ENCODE measurements at places on chromosomes 1 and 21.

DNA sequence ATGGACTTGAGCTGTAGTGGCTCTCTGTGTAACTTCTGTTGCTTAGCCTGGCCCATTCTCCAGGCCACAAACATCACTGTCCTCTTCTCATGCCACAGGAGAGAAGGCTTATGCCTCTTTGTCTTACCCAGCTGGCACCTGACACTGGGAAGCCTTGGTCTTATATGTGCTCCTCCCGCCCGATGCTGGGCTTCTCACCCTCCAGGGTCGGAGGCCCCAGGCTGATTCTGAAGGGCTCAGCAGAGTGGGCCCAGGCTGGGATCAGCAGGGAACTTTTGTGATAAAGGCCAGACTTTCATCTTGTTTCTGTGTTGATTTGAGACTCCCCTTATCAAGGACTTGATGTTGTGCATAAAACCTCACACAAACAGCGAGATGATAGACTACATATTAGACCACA lies 29.8 kb downstream of the TRPM2 start:
- DNase-seq: no peak

DNA sequence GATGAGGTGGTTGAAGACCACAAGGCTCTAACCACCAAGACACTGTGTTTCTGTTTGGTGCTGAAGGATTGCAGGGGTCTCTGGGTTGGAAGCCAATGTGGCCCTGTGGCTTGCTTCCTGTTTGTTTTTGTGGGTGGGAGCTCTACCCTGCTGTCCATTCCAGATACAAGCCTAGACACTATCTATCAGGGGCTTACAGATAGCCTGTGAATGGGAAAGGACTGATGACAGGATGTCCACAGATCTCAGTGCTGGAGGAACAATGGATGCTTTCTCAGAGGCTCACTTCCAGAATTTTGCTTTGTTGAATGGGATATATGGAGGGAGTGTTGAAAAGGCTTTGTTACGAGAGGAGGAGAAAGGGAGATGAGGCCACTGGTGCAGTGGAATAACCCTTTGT lies 69.7 kb downstream of the NOS1AP start:
- DNase-seq: no peak

DNA sequence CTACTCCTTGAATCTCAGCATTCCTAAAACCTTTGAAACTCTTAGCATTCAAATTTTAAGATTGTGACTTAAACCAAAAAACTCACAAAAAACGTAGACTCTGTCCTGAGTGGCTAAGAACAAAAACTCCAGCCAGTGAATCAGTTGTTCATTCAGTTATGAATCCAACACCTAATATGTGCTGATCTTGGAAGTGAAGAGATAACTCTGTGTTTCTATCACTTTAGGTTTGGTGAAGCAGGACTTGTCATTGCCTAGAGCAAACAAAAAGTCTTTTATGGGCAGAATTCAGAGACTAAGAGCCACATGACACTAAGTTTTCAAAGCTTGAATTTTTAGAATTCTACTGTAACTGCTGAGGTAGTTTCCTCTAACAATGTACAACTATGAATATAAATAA lies 10.4 kb upstream of the GPR137B start:
- no peak for DNase-seq

GRCh38 chr21:46425571-46425970 lies 33.1 kb upstream of the DIP2A start:
- DNase-seq: peak; percentile 76

DNA sequence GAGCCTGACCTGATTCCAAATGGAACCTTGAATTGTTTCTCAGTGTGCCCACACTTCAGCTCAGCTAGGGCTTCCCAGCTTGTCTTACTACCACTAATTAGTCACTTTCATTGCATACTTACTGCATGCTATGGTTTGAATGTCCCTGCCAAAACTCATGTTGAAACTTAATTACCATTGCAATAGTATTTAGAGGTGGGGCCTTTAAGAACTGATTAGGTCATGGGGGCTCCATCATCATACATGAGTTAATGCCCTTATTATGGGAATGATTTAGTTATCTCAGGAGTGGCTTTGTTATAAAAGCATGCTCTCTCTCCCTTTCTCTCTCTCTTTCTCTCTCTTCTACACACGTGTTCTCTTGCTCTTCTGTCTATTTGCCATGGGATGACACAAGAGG lies 68.3 kb downstream of the NENF start:
- DNase-seq: no peak

DNA sequence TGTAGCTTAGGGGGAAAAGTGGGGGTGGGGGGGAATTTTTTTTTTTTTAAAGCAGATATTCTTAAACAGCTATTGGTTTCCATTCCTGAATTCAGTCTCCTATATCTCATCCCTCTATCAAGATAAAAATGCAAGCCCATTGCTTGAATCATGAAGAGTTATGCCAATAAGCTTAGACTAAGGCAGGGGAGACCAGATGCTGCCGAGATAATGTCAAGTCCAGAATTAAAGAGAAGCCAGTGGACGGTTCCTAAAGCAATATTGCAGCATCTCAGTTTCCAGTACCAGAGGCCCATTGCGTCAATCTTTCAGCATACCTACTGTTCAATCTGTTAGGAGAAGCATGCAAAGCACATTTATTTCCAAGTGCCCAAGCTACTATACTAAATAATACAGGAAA lies 309.4 kb downstream of the BARHL2 start:
- no peak for DNase-seq

DNA sequence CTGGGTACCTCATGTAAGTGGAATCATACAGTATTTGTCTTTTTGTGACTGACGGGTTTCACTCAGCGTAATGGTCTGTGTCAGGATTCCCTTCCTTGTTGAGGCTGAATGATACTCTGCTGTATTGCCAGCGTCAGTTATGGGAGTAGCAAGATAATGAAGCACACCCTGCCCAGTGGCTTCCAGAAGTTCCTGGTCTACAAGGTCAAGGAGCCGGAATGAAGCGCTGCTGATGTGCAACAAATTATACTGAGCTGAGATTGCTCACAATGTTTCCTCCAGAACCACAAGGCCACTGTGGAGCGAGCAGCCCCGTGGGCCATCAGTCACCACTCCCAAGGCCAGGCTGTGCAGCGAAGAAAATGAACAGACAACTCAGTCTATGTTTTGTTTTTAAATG lies 24.0 kb upstream of the TDRD10 start:
- DNase-seq: no peak

DNA sequence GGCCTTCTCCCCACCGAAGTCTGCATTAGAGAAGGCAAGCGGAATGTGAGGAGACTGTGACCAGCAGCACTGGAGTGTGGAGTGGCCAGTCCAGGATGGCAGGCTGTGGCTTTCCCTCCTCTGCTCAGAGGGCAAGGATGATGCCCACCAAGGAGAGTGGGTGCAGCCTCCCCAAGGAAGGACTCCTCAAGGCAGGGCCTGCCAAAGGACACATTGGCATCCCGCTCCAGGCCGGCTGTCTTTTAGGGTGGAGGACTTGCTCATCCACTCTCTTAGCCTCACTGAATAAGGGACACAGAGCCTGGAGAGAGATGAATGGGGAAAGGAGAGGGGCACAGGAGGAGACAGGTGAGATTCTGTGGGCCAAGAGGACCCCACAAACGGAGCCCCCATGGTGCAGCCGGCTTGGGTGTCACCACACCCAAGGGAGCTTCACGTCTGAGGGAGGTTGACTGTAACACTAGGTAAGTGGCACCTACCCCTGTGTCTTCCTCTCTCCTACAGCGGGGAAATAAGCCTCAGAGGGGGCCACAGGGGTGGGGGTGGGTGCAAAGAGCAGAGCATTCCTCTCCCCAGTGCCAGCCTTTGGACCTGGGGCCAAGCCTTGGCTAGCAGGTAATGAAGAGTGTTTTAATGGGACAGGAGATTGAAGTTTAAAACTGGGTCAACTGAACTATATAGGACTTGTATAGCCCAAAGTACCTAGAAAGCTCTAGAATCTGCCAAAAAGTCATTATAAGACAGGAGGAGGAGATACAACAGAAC lies 4.2 kb upstream of the NES start:
- DNase-seq: no peak

DNA sequence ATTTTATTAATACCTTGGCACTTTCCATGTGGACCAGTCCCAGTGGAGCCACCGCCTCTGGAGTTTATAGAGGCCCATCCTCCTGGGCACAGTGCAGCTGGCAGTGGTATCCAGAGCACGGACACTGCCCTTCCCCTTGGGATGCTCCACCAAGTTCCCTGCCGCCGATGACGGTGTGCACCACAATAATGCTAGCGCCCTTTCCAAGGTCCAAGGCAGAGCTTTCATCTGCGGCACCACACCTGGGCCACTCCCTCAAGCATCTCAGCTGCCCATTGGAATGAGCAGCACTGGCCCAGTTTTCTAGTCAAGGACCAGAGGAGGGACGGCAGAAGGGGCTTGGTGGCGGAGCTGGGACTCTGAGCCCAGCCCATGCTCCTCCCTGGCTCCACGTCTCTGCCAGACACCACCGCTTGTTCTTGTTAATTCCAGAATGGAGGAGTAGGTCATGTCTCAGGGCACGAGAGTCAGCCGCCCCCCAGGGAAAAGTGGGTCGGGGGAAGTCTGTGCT lies 24.5 kb downstream of the SIM2 start:
- no peak for DNase-seq

GRCh38 chr1:59994302-59995198 lies 68.0 kb upstream of the CYP2J2 start:
- no peak for DNase-seq

GRCh38 chr1:219871427-219872057 lies 56.8 kb downstream of the SLC30A10 start:
- DNase-seq: no peak

- DNase-seq: no peak
These were observed 14.7 kb downstream of the PLPP3 start for GRCh38 chr1:56564615-56565014.

- no peak for DNase-seq
These were observed 50.4 kb upstream of the STUM start for GRCh38 chr1:226497991-226498639.

DNA sequence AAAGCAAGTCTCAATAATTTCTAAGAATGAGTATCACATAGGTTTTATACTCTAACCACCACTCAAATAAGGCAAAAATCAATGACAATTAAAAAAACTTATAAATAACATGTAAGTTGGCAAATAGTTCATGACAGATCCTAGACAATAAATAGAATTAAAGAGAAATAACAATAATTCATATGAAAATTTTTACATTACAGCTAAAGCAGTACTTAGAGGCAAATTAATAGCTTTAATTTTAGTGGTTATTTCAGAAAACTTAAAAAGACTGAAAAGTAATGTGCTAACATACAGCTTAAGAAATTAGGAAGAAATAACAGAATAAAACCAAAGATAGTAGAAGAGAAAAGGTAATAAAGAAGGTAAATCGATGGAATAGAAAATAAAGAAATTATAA lies 179.9 kb upstream of the SPAG17 start:
- DNase-seq: no peak

- DNase-seq: no peak
These were observed 10.2 kb downstream of the CREG1 start for GRCh38 chr1:167543199-167543990.

DNA sequence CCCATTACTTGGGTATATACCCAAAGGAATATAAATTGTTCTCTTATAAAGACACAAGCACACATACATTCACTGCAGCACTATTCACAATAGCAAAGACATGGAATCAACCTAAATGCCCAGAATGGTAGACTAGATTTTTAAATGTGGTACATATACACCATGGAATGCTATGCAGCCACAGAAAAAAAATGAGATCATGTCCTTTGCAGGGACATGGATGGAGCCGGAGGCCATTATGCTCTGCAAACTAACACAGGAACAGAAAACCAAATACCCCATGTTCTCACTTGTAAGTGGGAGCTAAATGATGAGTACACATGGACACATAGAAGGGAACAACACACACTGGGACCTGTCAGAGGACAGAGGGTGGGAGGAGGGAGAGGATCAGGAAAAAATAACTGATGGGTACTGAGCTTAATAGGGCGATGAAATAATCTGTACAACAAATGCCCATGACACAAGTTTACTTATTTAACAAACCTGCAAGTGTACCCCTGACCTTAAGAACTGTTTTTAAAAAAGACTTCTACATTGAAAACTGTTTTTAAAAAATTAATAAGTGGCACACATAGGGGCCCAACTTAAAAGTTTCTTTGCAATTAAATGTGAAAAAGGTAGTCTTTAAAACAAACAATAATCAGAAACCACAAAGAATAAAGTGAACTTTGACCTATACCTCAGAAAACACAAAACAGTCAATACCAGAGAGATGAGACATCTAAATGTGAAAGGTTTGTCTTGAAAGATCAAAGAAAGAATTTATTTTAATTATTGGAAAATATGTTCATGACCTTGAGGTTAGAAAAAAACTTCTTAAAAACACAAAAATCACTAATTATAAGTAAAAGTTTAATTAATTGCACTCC lies 75.2 kb downstream of the CDC42BPA start:
- DNase-seq: no peak

DNA sequence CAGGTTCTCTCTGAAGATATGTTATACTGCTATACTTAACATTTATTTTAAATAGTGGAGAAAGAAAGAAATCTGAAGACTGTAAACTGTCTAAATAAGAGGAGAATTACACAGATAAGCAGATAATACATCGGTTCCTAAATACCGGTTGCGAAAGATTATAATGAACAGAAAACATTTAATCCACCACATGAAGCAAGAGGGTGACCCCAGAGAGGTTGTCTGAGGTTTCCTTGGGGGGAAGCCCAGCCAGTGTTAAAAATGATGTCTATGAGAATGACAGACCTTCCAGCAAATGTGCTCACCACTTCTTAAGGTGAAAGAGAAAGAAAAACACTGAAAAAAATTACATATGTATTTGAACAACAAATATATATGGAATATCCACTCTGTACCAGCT lies 356.4 kb upstream of the KAZN start:
- DNase-seq: no peak

- no peak for DNase-seq
These were observed 205.4 kb downstream of the HLX start for GRCh38 chr1:221084681-221085080.

DNA sequence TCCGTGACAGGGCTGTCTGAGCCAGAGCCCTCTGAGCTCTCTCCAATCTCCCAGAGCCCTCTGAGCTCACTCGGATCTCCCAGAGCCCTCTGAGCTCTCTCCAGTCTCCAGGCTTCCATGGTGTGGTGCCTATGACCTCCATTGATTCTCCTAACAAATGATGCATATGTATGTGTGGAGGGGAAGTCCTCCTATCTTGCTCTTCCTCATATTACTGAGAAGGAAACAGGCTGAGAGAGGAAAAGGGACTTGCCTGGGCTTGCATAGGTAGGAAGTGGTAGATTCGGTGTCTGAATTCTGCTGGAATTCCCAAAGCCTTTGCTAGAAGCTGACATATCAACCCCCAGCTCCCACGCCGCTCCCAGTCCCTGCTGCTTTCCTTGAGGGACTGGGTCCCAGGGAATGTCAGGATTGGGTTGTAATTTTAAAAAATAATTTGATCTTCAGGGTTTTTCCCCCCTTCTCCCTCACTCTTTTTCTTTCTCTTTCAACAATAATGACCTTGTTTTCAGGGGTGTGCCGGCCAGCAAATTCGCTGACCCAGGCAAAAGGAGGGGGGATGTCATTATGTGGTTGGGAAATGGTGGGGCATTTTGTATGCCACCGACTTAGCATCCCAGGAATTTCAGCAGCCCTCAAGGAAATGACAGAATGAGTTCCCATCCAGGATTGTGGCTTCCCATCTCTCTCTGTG lies 42.3 kb upstream of the RUNX3 start:
- DNase-seq: no peak

All from stimulated activated naive CD8-positive, alpha-beta T cell treated with anti-CD3 and anti-CD28 coated beads, Interleukin-15, Interleukin-2, amounts not matched to agents 100 U/mL and 50 U/mL, for 24 hours (primary cell).